ENCODE measurements at places on chromosomes 3 and 15.
A peak's percentile ranks its signal among the peaks of the same experiment; 100 is the strongest.

- no peak for DNase-seq
Observed at GRCh38 chr3:14783480-14784086, 35.2 kb upstream of the FGD5 start.

DNA sequence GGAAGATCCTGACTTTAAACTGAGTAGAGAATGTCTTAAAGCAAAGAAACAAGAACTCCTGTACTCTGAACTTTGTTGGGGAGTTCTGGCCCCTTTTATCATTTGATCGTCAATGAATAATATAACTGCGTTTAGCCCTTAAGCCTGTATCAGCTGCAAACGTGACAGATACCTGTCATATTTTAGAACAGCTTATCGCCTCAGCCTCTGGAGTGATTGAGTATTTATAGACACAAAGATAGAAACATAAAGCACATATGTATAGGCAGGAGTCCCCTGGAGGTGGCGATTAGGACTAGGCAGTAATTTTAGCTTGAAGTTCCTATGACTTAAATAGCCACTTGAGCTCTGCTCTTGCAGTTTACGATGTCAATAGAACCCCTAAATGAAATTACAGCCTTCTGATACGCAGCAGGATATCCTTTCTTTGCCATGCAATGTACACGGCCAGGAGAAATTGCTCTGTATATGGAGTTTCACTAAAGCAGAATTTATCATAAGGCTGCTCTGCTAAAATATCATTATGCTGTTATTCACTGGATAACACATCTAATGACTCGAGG, 321.8 kb downstream of the TIGIT start:
- DNase-seq, result no peak

DNA sequence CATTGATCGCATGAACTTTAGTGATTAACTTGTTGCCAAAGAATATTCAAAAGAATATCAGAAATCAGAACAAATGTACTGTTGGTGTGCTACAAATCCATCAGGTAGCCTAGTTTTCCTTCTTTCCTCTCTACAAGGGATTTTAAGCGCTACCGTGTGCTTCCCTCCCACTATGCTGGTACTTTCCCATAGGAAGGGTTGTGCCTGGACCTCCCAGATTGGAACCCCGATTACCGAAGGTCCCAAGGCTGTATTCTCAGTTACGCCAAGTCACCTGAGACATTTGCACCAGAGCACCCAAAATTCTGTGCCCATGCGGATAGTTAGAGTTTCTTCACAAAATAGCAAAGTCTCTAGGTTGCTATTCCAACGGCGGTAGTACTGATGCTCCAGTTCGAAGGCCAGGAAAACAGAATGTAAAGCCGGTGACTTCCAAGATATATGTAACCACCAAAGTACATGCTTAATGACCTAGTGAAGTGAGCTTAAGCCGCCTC, 23.4 kb upstream of the GATM start:
- DNase-seq, result peak; percentile 50

GRCh38 chr3:194333212-194333980, 17.7 kb downstream of the CPN2 start:
- DNase-seq, result no peak

- peak; percentile 8 for DNase-seq
Observed at GRCh38 chr3:71258526-71258925, 325.0 kb downstream of the FOXP1 start.

DNA sequence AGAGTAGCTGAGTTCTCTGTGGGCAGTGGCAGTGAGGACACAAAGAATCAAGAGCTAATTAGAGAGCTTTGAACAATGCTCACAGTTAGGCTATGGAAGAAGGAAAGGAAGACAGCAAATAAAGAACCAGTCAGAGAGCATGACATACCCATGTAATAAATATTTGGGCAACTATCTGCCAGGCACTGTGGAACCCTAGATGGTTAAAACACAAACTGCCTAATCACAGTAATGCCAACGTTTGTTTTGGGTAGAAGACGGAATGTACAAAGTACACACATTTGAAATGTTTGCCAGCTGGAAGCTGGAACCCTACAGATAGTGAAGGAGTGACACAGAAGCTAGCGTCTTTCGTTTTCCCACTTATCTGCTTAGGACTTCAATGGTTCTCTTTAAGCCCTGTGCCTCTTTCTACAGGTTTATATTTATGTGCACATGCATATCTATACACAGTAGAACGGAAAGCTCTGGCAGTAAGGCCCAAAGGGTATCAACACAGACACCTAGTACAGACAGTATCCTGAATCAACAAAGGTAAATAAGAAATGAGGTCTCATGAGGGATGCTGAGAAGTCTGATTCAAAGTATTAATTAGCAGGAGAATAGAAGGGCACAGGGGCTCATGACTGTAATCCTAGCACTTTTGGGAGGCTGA, 44.6 kb downstream of the ANKRD28 start:
- DNase-seq, result no peak

- DNase-seq, result no peak
Observed at GRCh38 chr3:197746801-197747237, 2.9 kb upstream of the FYTTD1 start.

DNA sequence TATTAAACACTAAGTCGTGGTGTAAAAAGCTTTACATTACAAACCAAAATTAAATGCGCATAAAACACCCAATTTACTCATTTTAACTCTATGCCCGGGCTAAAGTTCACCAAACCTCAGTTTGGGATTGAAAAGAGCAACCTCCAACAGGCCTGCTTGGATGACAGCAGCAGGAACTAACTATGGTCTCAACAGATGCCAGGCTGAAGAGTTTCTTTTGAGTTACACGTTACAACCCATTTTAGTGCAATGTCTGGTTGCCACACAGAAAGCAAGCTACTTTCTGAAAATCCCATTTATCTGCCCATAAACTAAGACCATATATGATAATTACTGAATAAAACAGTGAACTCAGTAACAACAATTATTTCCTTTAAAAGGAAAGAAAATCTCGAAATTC, 2.2 kb downstream of the SATB1 start:
- peak; percentile 4 for DNase-seq

Measured in DMS53 (cell line).